Peyer's patch (tissue), 4 donors: ENCODE measurements at places on chromosomes 13 and 19. TPM values are rescaled to one million over a fixed set of nuclear protein-coding genes. Genes with fewer than 3 reads are reported as not detected.

DNA sequence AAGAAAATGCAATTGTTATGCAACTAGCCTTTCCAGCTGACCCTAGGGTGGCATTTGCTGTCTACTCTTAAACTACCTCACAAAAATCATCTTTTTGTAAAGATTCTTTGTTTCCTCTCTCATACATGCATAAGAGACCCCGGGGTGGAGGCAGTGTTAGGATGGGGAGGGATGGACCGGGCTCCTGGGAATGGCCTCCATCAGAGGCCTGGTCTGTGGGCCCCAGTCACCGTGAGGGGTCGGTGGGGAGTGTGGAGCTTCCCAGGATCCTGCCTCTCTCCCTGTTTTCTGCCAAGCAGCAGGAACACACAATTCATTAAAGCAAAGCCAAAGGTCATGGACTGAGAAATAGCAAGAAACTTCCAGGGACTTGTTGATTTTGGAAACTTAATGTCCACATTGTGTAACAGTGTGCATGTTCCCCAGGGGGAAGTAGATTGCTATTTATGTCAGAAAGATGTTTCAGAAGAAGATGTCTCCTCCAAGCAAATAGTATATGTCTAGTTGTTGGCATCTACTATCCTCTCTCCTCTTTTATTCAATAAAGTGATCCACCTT is 241.4 kb downstream of the ENOX1 start:
- H3K4me1 ChIP-seq, result no peaks in the 10 kb centered on the region
- no peak overlapping the region for H3K27ac ChIP-seq
- no peak overlapping the region for H3K4me3 ChIP-seq

DNA sequence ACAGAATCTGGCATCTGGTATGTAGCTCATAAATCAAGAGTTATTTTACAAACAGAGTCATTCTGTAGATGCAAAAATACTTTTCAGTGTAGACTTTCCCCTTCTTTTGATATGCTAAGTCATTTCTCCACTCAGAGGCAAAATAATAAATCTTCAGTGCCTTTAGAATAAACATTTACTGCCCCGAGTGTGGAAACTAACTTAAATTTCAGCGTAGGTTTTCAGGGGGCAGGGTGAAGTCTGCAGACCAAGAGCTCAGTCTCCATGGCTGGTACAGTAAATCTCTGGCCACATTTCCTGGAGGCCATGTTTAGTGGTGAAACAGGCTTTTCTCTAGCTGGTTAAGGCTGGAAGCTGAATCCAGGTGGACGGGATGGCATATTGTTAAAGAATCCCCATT is 13.1 kb upstream of the ADPRHL1 start:
- no peaks in the 10 kb centered on the region for H3K4me1 ChIP-seq
- H3K36me3 ChIP-seq, result no peaks in the 10 kb centered on the region

- H3K27ac ChIP-seq, result peak overlapping the region; percentile 76
- no peaks in the 10 kb centered on the region for H3K36me3 ChIP-seq
- H3K4me3 ChIP-seq, result no peak overlapping the region
Measured at GRCh38 chr19:35213663-35214632, 14.6 kb downstream of the FAM187B start.

GRCh38 chr13:99596180-99596579 is 94.9 kb downstream of the TM9SF2 start:
- H3K4me1 ChIP-seq, result no peaks in the 10 kb centered on the region
- H3K27me3 ChIP-seq, result no peaks in the 10 kb centered on the region
- H3K27ac ChIP-seq, result no peak overlapping the region
- H3K4me3 ChIP-seq, result no peak overlapping the region
- no peaks in the 10 kb centered on the region for H3K36me3 ChIP-seq

GRCh38 chr19:43309466-43309865 is 40.1 kb upstream of the PSG9 start:
- H3K4me1 ChIP-seq, result no peaks in the 10 kb centered on the region
- no peak overlapping the region for H3K27ac ChIP-seq
- no peak overlapping the region for H3K4me3 ChIP-seq
- H3K27me3 ChIP-seq, result no peaks in the 10 kb centered on the region
- no peak for DNase-seq
- H3K36me3 ChIP-seq, result no peaks in the 10 kb centered on the region

DNA sequence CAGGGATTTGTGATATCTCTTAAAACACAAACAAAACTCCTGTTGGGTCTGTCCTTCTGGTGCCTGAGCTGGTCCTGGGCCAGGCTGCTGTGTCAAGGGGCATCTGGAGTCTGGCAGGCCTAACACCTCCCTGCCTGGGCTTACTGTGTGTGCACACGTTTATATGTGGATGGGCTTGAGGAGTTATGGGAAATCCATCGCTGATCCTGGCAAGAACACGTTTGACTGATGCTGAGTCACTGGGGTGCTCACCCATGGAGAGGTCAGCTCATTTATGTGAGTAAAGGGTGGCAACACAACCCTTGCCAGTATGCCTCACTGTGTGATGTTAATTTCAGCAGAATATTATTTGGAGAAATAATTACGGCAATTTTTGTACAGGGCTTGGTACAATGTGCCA is 44.5 kb upstream of the PCDH8 start:
- H3K27ac ChIP-seq, result no peak overlapping the region
- no peak overlapping the region for H3K4me3 ChIP-seq
- no peaks in the 10 kb centered on the region for H3K27me3 ChIP-seq
- H3K36me3 ChIP-seq, result no peaks in the 10 kb centered on the region

- H3K27ac ChIP-seq, result peak overlapping the region; percentile 85
- no peaks in the 10 kb centered on the region for H3K4me1 ChIP-seq
- peak overlapping the region; percentile 61 for H3K4me3 ChIP-seq
- H3K27me3 ChIP-seq, result no peaks in the 10 kb centered on the region
- H3K36me3 ChIP-seq, result no peaks in the 10 kb centered on the region
Measured at GRCh38 chr19:3710265-3710812, 2.2 kb downstream of the TJP3 start.

The SULT2B1 gene
- total RNA-seq, result 4.0 TPM

DNA sequence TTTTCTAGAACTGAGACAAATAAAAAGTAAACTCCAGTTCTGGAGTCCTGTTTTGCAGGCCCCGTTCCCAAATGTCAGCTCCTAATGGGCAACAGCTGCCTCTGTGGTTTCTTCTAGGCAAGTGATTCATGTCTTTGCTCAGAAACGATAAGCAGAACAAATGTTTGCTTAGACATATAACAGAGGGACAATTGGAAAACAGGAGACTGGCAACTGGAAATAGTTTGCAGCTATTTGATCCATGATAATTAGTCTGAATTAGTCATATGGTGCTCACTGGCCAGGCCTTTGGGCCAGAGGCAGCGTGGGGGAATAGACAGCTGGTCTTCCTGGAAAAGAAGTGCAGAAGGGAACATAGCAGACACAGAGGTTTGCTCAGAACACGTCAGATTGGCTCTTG is 29.2 kb upstream of the TSHZ3 start:
- no peak overlapping the region for H3K27ac ChIP-seq
- no peaks in the 10 kb centered on the region for H3K27me3 ChIP-seq
- no peaks in the 10 kb centered on the region for H3K36me3 ChIP-seq
- no peak for DNase-seq
- H3K4me1 ChIP-seq, result no peaks in the 10 kb centered on the region
- H3K4me3 ChIP-seq, result no peak overlapping the region

GRCh38 chr13:112133499-112134390 is 66.8 kb downstream of the SOX1 start:
- H3K27me3 ChIP-seq, result no peaks in the 10 kb centered on the region
- peaks cover 12% of the 10 kb centered on the region for H3K4me1 ChIP-seq
- H3K36me3 ChIP-seq, result no peaks in the 10 kb centered on the region
- H3K4me3 ChIP-seq, result no peak overlapping the region
- H3K27ac ChIP-seq, result no peak overlapping the region

DNA sequence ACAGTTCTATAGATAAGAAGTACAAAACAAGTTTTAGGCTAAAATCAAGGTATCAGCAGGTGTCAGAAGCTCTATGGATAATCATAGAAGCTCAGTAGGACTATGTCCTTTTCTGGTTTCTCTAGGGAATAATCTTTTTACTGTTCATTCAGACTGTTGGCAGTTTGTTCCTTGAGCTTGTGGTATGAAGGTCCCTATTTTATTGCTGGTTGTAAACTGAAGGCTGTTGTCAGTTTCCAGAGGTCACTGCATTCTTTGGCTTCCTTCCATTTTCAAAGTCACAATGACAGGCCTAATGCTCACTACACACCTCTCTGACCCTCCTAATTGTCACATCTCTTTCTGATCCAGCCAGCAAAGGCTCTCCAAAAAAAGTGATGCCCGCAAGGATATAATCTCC is 337.9 kb upstream of the EDNRB start:
- H3K27ac ChIP-seq, result no peak overlapping the region
- DNase-seq, result no peak
- H3K4me3 ChIP-seq, result no peak overlapping the region
- no peaks in the 10 kb centered on the region for H3K36me3 ChIP-seq
- no peaks in the 10 kb centered on the region for H3K27me3 ChIP-seq

- H3K27me3 ChIP-seq, result no peaks in the 10 kb centered on the region
- H3K27ac ChIP-seq, result peak overlapping the region; percentile 16
Measured at GRCh38 chr13:20713751-20714150, 10.3 kb downstream of the IL17D start.

- DNase-seq, result no peak
- no peaks in the 10 kb centered on the region for H3K4me1 ChIP-seq
- H3K4me3 ChIP-seq, result no peak overlapping the region
- no peak overlapping the region for H3K27ac ChIP-seq
- H3K27me3 ChIP-seq, result no peaks in the 10 kb centered on the region
- H3K36me3 ChIP-seq, result no peaks in the 10 kb centered on the region
Measured at GRCh38 chr13:30762643-30763042, 27.3 kb downstream of the ALOX5AP start.

- no peaks in the 10 kb centered on the region for H3K4me1 ChIP-seq
- DNase-seq, result peak; percentile 32
- no peaks in the 10 kb centered on the region for H3K36me3 ChIP-seq
- H3K4me3 ChIP-seq, result no peak overlapping the region
- H3K27me3 ChIP-seq, result no peaks in the 10 kb centered on the region
- no peak overlapping the region for H3K27ac ChIP-seq
Measured at GRCh38 chr19:281992-282391, 9.2 kb downstream of the PLPP2 start.

DNA sequence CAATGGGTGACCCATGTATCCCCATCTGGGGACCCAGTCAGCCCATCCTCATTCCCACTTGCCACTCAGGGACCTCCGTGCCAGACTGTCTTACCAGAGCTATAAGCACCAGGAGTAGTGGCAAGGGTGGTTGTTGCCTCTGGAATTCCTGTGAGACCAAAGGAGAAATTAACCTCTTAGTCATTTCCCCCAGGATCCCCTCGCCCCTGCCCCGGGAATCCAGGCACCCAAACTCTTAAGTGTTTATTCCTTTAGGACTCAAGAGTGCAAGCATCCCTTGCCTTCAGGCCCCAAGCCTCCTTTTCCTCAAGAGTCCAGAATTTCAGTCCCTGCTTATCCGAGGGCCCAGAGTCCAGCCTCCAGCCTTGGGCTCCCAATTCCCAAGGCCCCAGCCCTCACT is 9.2 kb downstream of the NTN5 start:
- no peaks in the 10 kb centered on the region for H3K4me1 ChIP-seq
- H3K27ac ChIP-seq, result no peak overlapping the region
- H3K4me3 ChIP-seq, result no peak overlapping the region
- no peaks in the 10 kb centered on the region for H3K27me3 ChIP-seq
- no peak for DNase-seq

The ZNF563 gene
- 1.8 TPM for total RNA-seq

- DNase-seq, result no peak
- no peak overlapping the region for H3K27ac ChIP-seq
- no peak overlapping the region for H3K4me3 ChIP-seq
- peaks cover 38% of the 10 kb centered on the region for H3K36me3 ChIP-seq
Measured at GRCh38 chr13:45537516-45537915, 72.8 kb downstream of the COG3 start.

DNA sequence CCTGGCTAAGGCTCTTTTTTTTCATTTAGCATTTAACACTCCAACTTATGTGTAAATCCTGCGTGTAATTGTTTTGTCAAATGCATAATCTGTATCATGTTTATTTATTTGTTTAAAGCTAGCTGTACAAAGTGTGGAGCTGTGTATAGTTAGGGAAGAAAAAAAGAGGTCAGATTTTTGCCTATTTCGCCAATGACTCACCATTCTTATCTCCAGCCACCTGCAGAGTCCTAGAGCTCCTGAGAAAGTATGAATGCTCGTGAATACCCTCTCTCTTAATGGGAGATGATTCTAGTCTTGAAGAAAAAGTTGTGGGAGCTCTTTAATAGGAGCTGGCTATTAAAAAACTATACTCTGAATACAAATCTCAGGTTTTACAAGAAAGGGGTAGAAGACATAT is 778.8 kb upstream of the SLITRK5 start:
- H3K4me3 ChIP-seq, result no peak overlapping the region
- no peak for DNase-seq
- no peaks in the 10 kb centered on the region for H3K27me3 ChIP-seq
- H3K36me3 ChIP-seq, result no peaks in the 10 kb centered on the region

GRCh38 chr13:50290186-50290585 is 274.9 kb downstream of the KCNRG start:
- H3K36me3 ChIP-seq, result no peaks in the 10 kb centered on the region
- DNase-seq, result no peak
- H3K4me1 ChIP-seq, result no peaks in the 10 kb centered on the region
- no peak overlapping the region for H3K27ac ChIP-seq

DNA sequence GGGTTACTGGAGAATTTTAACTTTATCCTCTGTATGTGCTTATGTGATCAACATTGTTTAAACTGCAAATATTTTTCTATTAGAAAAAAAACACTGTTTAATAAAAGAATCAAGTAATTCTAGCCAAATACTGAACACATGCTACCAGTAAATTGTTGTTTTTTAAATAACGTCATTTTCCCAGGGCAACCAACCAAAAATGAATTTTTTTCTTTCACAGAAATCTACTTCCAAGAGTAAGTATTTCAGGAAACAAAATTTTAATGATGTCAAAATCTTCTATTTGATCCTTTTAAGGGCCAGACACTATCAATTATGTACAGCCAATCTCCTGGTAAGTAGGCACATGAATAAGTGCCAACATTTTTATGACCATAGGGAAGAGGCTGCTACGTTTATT is 57.1 kb downstream of the TUBGCP3 start:
- no peak overlapping the region for H3K4me3 ChIP-seq
- no peaks in the 10 kb centered on the region for H3K36me3 ChIP-seq
- DNase-seq, result no peak

GRCh38 chr13:46097015-46097414 is 7.8 kb downstream of the CPB2 start:
- H3K4me3 ChIP-seq, result no peak overlapping the region
- DNase-seq, result no peak
- no peak overlapping the region for H3K27ac ChIP-seq
- H3K27me3 ChIP-seq, result no peaks in the 10 kb centered on the region
- no peaks in the 10 kb centered on the region for H3K4me1 ChIP-seq
- H3K36me3 ChIP-seq, result no peaks in the 10 kb centered on the region
